ENCODE measurements at places on chromosomes 3 and 15.
A peak's percentile ranks its signal among the peaks of the same experiment; 100 is the strongest.

DNA sequence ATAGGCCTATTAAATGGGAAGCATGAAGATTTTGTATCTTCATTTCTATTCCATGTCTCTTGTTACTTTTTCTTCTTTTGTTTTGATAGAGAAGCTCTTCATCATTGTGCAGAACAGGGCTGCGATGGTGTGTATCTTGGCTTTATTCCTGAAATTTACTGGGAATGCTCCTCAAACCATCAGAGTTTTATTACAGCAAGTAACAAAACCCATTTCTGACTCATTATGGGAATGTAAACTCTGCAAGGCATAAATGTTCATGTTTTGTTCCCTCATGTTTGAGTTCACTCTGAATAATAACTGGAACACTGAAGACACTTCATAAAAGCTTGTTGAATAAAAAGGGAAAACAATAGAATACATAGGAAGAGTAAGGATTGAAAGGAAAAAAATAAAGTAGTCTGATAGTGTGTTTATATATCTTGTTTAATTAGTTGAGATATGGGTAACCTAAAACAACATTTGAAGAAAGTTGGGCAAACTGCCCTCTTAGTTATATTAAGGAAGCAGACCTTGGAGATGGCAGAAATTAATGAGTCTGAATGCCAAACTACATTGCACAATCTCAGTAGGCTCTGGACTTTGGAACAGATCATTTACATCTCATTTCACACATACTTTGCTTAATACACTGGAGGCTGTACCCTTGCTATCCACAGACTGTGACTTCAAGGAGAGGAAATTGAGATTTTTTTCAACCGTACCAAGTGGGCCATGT is 521.5 kb downstream of the GRM7 start:
- DNase-seq: no peak

DNA sequence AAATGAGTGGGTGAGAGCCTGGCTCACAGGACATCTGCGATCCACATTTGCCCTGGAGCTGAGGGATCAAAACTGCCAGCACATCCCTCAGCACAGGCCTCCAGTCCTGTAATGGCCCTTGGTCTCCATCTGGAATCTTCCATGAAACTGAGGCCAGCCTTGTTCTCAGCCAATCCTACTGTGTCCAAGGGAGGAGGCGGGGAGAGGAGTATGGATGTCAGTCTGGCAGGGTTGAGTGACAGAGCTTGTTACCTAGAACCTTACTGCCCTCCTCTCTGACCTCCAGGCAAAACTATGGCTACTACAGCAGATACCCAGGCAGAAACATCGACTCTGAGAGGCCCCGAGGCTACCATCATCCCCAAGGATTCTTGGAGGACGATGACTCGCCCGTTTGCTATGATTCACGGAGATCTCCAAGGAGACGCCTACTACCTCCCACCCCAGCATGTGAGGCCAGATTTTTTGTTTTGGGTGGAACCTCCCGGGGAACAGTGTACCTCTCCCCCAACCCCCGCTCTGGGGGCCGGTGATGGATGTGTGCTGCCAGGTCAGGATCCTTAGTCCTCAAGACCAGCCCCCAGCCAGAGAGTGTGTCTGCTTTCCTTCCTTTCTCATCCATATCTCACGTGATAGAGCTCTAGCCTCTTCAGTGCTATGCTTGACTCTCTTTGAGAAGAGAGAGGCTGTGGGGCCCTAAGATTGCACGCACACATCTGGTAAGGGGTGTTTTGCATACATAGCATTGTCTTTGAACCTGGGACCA is 41.3 kb downstream of the CHDH start:
- no peak for DNase-seq

DNA sequence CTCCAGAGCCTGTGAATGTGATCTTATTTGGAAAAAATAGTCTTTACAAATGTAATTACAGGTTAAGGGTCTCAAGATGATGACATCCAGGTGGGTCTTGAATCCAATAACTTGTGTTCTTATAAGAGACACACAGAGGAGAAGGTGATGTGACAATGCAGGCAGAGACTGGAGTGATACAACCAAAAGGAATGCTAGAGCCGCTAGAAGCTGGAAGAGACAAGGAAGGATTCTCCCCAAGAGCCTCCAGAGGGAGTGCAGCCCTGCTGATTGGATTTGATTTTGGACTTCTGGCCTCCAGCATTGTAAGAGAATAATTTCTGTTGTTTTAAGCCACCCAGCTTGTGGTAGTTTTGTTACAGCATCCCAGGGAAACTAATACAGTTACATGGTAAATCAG is 9.7 kb downstream of the MYH15 start:
- DNase-seq: no peak

- DNase-seq: no peak
These were observed 51.6 kb downstream of the EIF3J start for GRCh38 chr15:44588541-44588940.

- no peak for DNase-seq
These were observed 214.2 kb downstream of the MEIS2 start for GRCh38 chr15:36886191-36886590.

- DNase-seq: no peak
These were observed 26.0 kb downstream of the POC1A start for GRCh38 chr3:52128118-52128683.

GRCh38 chr15:100873029-100873677 is 6.5 kb upstream of the ALDH1A3 start:
- DNase-seq: peak; percentile 45

- DNase-seq: no peak
These were observed 2.2 kb upstream of the UCN2 start for GRCh38 chr3:48565591-48566400.

Measured in NCI-H1930 (cell line).